Inflammatory macrophage (primary cell): ENCODE measurements at places on chromosomes 13 and 19.

DNA sequence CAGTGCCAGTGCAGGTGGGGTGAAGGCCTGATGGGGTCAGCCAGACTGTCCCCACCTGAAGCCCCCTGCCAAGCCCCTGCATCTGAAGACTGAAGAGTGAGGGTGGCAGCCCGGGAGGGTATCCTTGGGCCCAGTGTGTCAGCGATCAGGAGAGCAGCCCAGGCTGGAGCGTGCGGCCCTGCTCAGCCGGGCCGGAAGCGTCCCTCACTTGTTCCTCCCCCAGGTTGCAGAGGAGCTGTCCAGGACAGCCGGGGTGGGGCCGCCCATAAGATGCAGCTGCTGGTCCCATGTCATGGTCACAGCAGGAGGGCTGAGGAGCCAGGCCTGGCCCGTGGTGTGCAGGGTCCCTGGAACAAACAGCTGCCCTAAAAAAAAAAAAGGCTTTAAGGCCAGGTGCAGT lies 55.4 kb downstream of the KDM4B start:
- no peak for DNase-seq

DNA sequence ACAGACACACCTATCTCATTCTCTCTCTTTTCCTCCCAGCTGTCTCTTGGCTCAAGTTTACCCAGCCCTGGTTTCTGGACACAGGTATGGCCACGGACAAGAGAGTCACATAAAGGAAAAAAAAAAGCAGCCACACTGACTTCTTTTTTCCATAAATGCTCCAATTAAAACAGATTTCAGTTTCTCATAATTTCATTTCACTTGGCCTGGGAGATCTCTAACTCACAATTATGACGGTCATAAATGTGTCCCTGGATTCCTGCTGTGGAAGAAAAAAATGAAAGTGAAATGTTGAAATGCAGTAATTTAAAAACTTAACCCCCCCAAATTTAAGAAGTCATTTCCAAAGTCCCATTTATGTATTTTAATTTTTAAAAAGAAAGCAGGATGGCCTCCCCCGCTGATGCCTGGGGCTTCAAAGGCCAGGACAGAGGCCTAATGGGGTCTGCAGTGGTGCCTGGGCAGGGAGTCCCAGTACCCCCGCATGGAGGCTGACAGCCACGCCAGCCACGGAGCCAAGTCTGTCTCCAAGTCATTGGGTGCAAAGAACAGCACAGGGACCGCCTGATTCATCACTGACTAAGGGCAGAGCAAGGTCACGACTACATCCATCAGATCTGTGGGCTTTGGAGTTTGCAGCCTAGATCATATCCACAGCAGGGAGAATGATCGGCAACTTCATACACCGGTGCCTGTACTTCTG lies 79.7 kb downstream of the TSHZ3 start:
- no peak for DNase-seq

DNA sequence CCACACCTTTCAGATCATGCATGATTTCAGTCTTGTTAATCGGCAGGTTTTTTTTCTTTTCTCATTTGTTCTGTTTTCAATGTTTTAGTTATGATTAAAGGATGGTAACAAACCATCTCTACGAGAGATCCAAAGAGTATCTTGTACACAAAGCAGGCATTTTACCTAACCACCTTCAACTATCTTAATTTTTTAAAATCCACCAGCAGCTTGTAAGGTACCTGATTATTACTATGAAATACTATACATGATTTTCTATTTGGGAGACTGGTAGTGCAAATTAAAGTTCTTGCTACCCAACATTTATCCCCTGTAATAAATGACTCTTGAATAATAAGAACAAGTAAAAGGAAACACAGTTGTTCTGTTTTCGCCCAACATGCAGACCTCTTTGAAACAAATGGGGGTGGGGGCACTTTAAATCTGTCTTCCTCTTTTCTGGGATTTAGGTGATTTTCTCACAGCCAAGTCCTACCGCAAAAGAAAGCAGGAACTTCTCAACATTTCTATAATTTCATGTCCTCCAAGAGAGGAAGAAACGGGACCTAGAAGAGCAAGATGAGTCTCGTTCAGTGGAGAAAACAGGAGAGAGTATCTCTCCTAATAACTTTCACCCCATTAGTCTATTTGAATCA lies 3.6 kb downstream of the POU4F1 start:
- no peak for DNase-seq

DNA sequence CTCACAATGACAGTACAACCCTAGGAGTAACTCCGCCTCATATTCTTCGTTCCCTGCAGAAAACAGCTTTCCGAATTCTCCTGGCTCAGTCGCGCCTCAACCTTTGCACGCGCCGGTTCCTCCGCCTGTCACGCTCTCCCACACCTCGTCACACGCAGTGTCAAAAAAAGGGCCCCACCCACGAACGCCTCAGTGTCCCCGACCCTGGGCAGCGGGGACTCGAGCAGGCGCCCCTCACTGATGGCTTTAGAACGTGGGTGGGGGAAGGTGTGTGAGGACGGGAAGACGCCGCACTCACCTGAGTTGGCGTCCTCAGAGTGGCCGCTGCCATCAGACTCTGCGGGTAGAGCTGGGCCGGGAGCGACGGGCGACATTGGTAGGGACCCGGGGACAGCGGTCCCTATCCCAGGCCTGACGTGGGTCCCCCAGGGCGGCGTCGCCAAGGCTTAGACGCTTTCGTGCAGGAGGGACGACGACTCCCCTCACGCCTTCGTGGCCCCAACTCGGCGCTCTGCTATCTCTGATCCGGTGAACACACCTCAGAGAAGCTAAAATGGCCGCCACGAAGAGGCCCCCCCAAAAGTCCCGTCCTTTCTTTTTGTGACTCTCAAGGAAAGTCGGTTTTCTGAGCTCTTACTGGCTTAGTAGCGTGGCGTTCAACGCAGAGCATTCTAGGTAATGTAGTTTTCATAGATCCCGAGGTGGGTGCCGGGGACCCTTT lies at the start of gene ZNF154:
Gene ZNF154 (minus strand): TSS at position 564 of the 721 bp plus-strand sequence. CDS start 233 bp downstream, at position 331.
- DNase-seq: no peak

DNA sequence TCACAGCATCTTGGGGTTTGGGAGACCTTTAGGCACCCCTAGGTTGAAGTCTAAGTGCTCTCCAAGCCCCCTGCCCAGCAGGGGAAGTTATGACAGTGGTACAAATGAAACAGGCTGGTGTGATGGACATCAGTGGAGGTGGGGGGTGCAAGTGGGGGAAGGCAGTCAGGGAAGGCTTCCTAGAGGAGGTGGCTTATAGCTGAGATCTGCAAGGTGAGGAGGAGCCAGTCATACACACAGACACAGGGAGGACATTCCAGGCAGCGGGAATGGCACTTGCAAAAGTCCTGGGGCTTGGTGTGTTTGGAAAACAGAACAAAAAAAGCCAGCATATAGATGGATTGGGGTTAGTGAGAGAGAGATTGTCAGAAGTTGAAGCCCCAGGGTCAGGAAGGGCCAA lies 11.6 kb downstream of the HSH2D start:
- no peak for DNase-seq

DNA sequence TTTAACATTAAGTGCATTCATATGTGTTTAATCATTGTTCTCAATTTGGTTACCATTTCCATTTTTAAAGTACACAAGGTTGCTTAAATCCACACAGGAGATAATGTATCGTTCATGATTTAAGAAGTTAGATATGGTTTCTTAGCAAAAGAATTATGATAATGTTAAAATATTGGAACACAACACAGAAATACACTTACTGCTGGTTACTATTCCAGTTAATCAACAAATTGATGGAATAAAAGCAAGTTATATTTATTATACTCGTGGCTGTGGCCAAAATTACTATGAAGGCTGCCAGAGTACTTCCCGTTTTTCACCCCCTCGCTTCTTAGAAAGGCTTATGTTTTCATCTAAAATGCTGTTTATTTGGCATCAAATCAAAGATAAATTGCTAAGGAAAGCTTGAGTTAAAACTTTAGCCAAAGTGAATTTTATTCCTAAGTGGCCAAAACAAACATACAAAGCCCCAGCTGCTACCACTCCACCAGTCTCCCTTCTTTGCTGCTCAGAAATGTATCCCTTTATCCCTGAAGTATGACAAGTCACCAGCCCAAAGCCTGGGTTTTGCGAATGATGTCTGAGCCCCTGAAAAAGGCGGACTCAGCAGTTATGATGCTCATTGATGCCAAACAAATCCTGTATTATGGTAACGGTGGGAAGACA lies 27.7 kb downstream of the LCP1 start:
- DNase-seq: no peak

- no peak for DNase-seq
Observed at GRCh38 chr19:48363500-48363809, 285 bp downstream of the TMEM143 start.

GRCh38 chr13:109879338-109879737 lies 93.0 kb upstream of the IRS2 start:
- no peak for DNase-seq

- DNase-seq: no peak
Observed at GRCh38 chr19:53308339-53308811, 25.2 kb upstream of the ZNF845 start.

- DNase-seq: no peak
Observed at GRCh38 chr13:29803221-29803620, 47.2 kb downstream of the UBL3 start.

DNA sequence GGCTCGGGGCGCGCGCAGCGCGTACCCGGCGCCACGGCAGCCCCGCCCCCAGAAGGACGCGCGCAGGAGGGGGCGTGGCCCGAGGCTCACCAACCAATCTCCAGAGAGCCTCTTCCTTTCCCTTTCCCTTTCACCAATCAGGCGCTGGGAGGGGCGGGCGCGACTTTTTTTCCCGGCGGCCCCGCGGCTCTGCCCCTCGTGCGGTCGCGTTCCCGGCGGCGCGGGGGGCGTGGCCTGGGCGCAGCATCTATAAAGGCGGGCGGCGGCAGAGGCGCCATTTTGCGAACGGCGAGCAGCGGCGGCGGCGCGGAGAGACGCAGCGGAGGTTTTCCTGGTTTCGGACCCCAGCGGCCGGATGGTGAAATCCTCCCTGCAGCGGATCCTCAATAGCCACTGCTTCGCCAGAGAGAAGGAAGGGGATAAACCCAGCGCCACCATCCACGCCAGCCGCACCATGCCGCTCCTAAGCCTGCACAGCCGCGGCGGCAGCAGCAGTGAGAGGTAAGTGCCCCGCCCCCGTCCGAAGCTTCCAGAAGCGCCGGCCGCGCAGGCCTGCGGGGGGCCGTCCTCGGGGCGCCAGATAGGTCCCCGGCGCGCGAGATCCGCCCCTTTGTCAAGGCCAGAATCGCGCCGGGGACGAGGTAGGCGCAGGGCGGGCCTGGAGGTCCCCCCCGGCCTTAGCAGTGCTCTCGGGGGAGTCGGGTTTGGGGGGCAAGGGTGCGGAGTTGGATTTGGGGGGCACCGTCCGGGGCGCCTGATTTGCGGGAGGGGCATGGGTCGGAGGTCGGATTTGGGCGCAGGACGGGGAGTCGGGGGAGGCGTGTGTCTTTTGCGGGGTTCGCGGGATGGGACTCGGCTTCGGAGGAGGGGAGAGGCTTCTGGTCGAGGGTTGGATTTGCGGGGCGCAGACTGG lies 12.5 kb downstream of the PEAK3 start:
- DNase-seq: peak; percentile 97

DNA sequence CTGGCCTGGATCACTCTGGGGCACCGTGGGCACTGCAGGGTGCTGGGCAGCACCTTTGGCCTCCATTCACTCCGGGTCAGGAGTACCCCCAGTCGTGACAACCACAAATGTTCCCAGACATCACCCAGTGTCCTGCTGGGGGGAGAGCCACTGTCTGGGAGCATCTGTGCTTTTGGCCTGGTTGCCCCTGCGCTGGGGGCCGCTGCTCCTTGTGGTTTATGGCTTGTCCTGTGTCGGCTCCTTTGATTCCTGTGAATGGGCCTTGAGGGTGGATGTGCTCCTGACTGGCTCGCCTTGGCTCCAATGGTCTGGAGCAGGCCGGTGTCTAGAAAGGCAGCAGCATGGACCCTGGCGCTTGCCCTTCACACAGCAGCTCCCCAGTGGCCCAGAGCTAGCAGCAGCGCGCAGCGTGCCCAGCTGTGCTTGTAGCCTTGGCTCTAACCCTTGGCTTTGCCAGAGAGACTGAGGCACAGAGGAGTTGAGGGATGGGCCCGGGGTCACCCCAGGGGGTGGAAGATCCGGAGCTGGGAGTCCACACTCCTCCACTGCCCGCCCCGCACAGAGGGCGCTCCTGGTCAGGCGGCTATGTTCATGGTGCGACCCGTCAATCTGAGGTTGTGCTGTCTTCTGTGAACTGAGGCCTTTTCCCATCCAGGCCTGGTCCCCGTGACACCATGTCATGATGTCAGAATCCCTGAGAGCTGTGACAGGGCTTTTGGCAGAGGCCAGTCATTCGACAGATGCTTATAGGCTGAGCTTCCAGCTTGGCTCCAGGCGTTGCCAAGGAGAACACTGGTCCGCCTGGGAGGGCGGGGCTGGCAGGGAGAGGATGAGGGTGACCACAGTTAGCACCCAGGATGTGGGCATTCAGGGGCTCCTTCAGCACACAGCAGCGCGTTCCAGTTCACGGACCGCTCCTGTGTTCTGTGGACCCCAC lies 4.1 kb downstream of the DAZAP1 start:
- no peak for DNase-seq

DNA sequence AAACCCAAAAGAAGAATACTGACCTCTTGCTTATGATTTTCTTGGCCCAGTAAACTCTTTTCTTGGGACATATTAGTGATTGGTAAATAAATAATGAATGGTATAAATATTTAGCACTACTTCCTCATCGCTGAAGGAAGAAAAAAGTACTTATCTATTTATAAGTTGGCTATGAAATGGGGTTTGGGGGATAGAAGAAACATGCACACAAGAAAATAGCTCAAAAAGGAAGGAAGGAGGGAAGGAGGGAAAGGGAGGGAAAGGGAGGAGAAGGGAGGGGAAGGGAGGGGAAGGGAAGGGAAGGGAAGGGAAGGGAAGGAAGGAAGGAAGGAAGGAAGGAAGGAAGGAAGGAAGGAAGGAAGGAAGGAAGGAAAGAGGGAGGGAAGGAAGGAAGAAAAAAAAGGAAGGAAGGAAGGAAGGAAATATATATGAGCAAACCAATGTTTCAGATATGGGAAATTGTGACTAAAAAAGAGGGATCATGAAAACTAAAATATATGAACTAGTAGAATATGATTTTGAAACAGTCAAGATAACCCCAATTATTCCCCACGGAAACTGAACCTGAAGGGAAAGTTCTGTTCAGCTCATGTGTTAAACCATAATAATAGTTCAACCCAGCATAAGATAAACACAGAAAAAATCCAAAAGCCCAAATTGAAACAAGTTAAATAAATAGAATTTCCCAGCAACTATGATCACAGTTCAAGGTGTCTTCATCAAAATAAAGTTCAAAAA lies 75.3 kb downstream of the FGF14 start:
- no peak for DNase-seq

GRCh38 chr19:4676955-4677731 lies 7.0 kb upstream of the MYDGF start:
- no peak for DNase-seq

GRCh38 chr13:51681037-51681678 lies 96.9 kb downstream of the WDFY2 start:
- DNase-seq: no peak

DNA sequence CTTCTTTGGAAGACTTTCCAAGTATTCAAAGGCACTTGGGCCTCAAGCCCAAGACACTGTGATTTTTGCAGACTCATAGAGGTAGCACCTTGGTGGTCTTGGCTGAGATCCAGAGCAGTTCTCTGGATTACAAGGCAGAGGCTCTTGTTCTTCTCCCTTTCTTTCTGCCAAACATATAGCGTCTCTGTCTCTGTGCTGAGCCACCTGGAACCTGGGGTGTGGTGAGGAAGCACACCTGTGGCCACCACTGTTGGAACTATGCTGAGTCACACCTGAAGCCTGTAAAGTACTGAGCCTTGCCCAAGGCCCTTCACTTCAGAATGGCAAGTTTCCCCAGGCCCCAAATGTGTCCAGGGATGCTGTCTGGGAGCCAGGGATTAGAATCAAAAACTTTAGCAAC lies 127.5 kb downstream of the FREM2 start:
- DNase-seq: no peak
